Osteocyte (in vitro differentiated cells): ENCODE measurements at places on chromosomes 5 and 9.

DNA sequence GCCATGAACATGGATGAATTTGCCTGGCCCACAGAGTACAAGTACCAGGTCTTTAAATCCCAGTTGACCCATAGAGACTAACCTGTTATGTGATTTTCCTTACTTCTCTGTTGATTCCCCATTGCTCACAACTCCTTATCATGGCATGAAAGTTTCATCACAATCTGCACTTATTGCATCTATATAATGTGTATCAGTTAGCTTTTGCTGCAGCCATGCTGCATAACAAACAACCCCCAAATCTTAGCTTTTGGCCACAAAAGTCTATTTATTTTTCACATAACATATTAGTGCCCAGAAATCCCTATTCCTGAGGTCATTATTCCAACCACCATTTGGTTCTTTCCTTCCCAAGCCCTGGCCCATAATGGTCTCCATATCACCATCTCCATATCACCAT is 3.7 kb downstream of the GGTA1 start:
- DNase-seq: no peak

GRCh38 chr9:114880291-114880745 is 50.1 kb downstream of the TNFSF8 start:
- DNase-seq: no peak

GRCh38 chr9:81585191-81585763 is 104.1 kb downstream of the TLE1 start:
- DNase-seq: no peak

GRCh38 chr9:119818726-119819435 is 449.6 kb upstream of the BRINP1 start:
- DNase-seq: no peak

DNA sequence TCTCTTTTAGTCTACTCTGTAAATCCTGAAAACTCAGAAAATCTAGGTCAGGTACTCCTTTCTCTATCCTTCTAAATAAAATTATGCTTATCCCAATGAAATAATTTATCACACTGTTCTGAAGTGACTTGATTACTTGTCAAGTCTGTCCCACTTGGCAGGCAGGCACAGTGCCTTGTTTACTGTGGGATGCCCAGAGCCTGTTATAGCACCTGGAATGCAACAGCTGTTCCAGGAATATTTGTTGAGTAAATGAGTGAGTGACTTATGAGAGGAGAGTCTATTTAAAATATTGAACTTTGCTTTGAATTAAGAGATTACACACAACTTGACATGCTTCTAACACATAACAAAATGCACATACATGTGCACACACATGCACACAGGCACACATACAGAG is 130.0 kb downstream of the MPDZ start:
- no peak for DNase-seq

GRCh38 chr5:130743092-130743491 is 422.0 kb downstream of the HINT1 start:
- no peak for DNase-seq

DNA sequence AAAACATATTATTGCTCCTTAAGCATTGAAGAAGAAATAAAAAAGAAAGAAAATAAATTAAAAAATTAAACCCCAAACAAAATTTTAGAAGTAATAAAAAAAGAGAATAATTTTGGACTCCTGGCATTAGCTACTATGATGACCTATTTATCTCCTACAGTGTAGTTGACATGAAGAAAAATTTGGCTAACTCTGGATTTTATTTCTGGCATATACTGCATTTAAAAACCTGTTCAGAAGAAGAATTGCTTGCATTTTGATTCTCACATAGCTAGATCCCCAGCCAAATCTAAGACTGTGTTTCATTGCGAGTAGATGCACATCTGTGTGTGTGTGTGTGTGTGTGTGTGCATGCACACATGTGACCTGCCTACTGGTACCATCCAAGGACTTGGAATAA is 30.1 kb upstream of the GABRG2 start:
- DNase-seq: no peak

DNA sequence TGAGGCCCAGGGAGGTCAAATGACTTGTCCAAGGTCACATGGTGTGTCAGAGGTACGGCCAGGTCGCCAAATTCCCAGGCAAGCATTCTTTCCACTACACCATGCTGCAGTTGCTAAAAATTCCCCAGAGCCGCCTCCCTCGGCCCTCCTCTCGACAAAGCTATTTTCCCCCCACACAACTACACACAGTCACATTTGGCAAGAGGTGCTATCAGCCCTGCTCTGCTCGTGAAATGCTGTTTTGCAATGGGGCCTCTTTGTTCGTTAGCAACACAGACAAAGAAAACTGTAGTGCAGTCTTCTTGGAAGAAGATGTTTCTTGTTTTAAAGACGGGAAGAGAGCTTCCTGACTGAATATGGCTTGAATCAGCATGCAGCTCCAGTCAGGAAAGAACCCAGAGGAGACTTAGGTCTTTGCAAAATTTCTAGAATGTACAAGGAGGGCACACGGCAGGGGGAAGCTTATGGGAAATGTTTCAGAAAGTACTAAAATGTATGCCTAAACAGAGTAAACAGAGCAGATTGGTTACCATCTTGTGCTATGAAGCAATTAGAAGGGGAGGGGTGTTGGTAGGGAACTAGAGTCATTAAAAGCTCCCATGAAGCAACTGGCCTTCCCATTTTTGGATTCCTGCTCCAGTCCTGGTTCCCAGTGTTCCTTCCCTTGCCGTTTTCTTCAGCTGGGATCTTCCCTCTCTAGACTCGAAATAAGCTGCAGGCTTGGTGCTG is 14.2 kb downstream of the SLIT3 start:
- DNase-seq: no peak

GRCh38 chr5:154086641-154087040 is 47.9 kb downstream of the MFAP3 start:
- DNase-seq: no peak

- DNase-seq: no peak
Measured at GRCh38 chr5:153399595-153399994, 90.9 kb upstream of the GRIA1 start.

DNA sequence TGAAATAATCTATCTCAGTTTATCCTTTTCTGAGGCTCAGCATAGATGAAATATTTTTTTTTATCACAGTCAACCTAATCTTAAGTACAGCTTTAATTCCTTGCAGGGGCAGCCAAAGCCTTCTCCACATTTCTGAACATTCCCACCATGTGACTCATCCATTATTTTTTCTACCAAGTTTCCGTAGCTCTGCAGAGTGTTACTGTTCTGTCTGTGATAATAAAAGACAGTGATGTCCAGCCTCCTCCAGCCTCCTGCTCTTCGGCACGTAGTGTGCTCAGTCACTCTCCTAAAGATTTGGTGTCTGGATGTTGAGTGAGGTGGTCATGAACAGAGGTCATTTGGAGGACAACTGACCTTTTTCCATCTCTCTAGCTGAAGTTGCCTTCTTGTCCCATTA is 338.1 kb upstream of the ADAMTS16 start:
- no peak for DNase-seq

DNA sequence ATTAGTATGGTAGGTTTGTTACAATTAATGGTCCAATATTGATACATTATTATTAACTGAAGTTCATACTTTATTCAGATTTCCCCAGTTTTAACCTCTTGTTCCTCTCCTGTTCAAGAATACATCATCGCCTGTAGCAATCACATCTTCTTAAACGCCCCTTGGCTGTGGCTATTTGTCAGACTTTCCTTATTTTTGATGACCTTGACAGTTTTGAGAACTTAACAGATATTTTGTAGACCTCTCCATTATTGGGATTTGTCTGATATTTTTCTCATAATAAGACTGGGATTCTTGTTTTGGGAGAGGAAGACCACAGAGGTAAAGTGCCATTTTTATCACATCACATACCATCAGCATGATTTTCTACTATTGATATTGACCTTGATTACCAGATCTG is 112.3 kb upstream of the MARCHF11 start:
- DNase-seq: no peak

DNA sequence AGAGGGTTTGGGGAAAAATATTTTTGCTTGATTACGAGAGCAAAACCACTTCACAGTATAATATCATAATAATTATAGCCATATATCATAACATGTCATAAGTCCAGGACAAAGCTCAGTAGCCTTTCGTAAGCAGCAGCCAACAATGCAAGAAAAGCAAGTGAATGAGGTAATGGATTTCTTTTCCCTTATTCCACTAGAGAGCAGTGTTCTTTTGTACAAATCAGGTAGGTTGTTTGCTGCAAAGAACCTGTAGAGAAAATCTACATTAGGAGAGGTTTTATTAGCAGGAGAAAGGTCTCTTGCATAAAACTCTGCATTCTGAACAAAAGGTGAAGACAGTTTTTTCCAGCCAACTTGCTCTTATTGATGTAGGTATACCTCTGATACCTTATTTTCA is 1033.4 kb downstream of the TLE4 start:
- no peak for DNase-seq

DNA sequence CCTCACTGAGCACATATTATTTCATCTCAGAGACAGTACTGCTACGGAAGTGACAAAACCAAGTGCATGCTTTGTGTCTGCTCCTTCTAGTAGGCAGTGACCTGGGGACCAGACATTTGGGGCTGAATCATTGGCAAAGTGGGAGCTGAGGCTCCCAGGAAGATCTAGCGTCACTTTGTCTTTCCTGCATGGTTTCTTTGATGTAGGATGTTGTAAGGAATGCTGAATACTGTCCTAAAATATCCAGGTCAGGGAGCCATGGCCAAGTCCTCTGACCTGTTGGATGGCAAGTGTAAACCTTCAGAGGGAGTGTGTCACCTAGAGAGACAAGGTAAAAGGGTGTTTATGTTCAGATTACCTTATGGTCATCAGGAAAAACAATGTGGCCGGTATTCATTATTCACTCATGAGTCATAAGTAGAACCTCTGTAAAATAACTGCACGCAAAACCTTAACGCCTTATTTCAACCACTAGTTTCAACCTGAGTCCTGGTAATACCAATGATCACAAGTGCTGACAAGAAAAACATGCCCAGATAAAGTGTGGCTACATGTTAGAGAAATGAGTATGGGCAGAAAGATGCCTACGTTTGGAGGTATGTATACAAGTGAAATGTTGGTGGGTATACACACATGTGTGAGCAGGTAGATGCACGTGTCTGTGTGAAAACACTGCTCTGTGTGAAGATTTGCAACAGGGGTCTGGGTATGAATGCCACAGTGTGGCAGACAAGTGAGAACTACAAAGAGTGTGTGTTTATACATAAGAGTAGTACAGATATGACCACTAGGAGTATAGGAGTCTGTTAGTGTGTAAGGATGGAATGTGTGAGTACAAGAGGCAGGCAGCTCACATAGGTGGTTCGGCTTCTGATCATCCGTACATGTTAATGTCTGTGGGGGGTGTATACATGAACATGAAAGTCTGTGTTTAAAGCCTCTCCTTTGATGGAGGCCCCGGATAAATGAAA is 263.9 kb downstream of the SPOCK1 start:
- no peak for DNase-seq

- DNase-seq: no peak
Measured at GRCh38 chr9:129093602-129094386, 12.9 kb downstream of the DOLPP1 start.

GRCh38 chr9:91782708-91783214 is 167.3 kb downstream of the ROR2 start:
- DNase-seq: peak; percentile 27

DNA sequence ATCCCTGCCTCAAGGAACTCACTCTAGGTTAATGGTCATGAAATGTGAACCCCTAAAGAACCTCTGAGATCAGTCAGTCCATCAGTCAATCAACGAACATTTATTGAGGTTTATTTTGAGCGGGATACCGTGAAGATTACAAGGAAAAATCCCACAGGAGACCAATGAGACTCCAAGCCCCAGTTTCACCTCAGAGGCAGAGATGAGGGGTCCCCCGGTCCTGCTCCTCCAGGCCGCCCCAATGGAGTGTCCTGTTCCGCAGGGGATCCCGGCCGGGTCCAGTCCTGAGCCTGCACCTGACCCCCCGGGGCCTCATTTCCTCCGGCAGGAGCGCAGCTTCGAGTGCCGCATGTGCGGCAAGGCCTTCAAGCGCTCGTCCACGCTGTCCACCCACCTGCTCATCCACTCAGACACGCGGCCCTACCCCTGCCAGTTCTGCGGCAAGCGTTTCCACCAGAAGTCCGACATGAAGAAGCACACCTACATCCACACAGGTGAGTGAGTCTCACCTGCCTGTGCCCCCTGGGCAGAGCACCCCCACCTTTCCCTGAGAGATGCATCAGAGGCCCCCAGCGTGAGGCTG is 11.0 kb downstream of the GFI1B start:
- no peak for DNase-seq

DNA sequence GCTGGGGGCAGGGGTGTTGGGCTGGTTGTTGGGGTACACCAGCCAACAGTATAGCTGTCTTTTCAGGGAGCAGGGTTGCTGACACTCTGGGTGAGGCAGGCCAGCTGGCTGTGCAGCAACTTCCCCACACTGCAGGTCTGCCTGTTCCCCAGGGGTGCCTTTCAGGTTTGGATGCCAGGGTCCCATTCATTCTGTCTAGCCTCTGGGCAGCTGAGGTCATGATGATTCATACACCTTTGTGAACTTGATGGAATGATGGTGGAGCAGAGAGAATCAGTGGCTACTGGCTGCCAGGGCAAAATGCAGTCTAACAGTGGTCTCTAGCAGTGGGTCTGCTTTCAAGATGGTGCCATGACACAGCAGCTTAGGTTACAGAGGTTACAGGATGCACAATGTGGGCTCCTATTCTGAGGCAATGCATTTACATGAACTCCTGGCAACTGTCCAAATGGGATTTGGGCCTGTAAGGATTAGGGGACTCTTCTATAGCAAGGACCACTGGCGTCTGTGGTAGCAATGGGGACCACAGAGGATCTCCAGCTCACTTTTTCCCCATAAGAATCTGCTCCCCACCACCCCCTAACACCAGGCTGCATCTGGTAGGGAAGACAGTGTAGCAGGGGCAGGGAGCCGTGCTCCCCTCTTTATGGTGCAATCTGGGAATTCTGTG is 103.7 kb downstream of the FEM1C start:
- DNase-seq: no peak

DNA sequence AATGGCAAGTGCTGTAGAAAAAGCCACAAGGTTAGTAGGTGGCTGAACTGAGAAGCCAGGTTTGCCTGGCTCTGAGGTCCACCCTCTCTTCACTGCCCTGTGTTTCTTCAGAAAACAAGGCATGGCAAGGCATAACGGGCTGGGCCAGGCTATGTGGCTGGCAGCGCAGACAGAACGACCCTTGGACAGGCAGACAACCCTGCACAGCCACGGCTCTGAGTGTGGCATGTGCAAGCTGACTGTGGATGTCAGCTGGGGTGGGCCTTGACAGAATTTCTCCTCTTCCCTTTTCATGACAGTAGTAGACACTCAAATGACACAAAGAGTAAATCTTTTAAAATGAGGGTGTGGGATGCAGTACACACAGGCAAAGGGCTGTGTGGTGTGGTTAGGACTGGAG is 81.7 kb downstream of the MACROH2A1 start:
- peak; percentile 81 for DNase-seq

GRCh38 chr5:10689391-10690081 is 71.5 kb downstream of the DAP start:
- no peak for DNase-seq

GRCh38 chr5:89064054-89064453 is 181.1 kb upstream of the MEF2C start:
- no peak for DNase-seq

- DNase-seq: no peak
Measured at GRCh38 chr5:123107343-123108244, 18.6 kb downstream of the PRDM6 start.

- DNase-seq: no peak
Measured at GRCh38 chr5:34535433-34535832, 120.7 kb upstream of the RAI14 start.
